SK-N-SH treated with all-trans-retinoic acid at 6 μM for 48 hours (cell line): ENCODE measurements at places on chromosomes 16 and 17.

DNA sequence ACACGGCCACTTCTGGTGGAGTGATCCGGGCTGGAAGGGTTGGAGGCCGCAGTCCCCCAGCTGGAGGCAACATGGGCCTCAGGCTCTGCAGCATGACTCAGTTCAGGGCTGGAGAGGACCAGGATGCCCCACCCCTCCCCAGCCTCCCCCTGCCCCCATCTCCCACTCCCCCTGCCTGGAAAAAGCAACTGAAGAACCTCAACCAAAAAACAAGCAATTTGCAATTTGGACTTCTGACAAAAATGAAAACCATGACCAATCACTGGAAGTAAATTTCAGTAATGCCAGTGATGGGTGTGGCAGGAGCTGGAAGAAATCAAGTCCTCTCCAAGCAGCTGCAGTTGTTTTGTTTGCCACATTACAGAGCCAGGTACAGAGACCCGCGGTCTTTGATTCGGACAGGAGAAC is 6.6 kb upstream of the MIF4GD start:
- ATAC-seq = peak; percentile 17; the same call in 2 of the 3 replicates

- no peak for ATAC-seq
Observed at GRCh38 chr16:66590322-66590721, 11.1 kb downstream of the CMTM2 start.

DNA sequence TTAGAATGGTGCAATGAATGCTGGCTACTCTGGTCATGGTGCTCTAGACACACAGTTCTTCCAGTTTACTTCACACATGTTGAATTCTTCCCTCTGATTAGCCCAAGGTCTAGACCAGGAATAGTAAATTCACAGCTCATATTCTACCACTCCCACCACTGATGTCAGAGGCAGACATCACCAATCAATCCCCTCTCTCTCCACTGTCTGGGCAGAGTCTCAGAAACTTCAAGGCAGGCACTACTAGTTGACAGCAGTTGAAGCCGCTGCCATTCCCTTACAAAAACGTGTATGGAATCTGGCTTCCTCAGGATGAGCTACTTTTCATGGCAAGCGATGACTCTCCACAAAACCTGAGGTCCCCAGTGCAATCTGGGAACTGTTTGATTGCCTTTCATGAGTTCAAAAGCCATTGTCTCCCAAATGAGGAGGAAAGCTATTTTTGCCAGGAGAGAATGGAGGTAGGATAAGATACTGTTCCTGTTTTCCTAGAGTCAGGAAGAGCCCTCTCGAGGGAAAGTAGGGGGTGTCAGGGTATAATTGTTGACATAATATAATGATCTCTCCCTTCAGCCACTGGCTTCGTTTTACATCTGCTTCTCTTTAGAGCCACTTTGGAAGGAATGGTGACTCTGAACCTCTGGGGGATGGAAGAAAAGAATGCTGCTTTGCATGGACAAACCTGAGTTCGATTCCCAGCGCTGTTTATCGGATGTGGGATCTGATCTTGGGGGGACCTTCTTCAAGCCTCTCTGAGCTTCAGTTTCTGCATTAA is 90.0 kb downstream of the FOXL1 start:
- peak; percentile 73 for ATAC-seq

DNA sequence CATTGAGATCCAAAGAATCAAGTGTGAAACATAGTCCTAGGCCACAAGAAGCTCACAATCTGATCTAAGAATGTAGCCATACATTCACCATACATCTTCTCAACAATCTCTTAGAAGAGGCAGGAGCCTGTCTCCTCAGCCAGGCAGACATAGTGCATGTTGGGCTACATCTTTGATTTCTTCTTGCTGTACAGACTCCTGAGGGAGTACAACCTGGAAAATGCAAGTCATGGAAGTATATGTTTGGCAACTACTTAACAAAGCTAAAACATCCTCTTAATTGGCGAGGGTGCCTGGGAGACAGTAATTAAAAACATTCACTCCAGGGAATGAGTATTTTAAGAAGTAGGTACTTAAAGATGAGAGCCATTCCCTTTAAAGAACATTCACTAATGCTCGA is 79.2 kb upstream of the NOG start:
- ATAC-seq = no peak

GRCh38 chr16:5537347-5537746 is 439.8 kb upstream of the EEF2KMT start:
- no peak for ATAC-seq
